ENCODE measurements at places on chromosomes 11 and 22.

DNA sequence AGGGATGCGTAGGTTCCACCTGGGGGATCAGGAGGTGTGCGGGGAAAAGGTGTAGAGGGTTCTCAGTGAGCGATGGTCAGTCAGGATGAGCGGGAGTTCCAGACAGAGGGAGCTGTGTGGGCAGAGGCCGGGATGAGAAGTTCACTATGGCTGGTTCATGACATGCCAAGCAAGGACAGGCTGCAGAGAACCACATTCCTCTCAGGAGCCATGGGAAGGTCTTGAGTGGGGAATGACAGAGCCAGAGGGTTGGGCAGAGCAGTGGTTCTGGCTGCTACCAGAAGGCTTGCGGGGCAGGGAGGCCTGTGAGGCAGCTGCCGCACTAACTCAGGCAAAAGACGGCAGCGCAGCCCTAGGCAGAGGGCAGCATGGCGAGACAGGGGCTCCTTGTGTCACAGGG, 66.1 kb downstream of the SCUBE1 start:
- DNase-seq = no peak

- no peak for DNase-seq
Measured at GRCh38 chr11:125376856-125377255, 119.2 kb downstream of the FEZ1 start.

- no peak for DNase-seq
Measured at GRCh38 chr11:69515271-69516245, 34.1 kb downstream of the LINC01488 start.

DNA sequence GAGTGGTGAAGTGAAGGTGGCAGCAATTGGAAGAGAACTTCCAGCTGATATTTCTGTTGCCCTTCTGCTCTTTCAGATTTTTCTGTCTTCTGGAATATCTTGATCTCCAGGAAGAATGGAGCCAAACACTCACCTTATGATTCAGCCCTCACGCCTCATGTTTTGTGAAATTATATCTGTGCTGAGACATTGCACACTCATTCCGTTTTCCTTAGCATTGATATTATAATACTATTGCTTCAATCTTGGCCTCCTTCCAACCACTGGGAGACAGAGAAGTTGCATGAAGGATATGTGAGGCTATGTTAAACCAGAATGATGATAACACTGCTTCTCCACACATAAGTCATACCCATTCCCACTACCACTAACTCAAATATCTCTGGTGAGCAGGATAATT, 177.9 kb downstream of the ETS1 start:
- no peak for DNase-seq

DNA sequence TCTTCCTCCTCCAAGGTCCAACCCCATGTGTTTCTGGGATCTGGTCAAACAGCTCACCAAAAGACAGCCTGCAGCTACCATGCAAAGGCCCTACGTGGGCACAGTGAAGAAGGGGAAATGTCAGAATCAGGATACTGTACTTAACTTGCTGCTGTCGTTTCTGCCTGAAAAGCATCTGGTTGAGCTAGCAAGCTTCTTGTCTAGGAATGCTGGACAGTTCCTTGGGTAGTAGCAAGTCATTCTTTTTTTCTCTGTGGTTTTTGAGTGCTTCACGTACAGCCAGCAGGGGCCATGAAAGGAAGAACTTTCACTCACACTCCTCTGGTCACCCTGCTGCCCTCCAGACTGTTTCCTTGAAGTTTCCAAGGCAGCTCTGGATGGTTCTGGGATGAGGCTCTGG, 24.7 kb downstream of the RCOR2 start:
- no peak for DNase-seq

- no peak for DNase-seq
Measured at GRCh38 chr11:45144126-45145082, 2.0 kb upstream of the PRDM11 start.

Data from cortex of kidney (tissue), 1 donor.